ENCODE measurements at places on chromosomes 2 and 18.

GRCh38 chr18:42614619-42615293 lies 500.7 kb downstream of the RIT2 start:
- no peak for DNase-seq

- no peak for DNase-seq
Observed at GRCh38 chr2:176079831-176080539, 3.8 kb downstream of the EVX2 start.

DNA sequence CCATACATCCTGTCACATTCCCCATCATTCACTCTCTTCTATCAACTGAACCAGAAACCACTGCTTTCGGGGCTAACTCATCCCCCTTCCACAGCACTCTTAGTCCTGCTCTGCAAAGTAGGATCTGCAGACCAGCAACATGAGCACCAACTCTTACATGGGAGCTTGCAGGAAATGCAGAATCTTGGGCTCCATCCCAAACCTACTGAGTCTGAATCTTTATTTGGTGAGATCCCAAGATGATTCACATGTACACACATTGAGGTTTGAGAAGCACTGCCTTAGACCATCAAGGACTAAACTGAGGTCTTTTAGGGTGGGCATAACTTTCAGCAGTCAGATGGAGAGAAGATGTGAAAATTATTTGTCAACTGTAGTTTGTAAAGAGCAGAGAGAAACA lies 235.6 kb upstream of the EPHA4 start:
- no peak for DNase-seq

DNA sequence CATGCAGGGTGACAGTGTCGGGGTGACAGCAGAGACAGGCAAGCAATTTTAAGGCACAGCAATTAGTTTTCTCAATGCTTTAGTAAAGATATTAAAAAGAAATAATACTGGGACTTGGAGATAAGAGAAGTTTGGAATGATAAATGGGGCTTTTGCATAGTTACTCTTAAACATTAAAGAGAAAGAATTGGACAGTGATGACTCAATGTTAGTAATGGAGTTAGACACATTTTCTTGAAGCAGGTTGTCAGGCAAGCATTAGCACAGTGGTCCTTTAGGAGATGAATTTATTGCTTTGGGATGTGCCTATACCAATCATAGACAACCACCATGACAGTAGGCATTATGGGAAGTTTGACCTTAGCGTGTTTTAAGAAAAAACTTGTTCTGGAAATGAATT lies 228.3 kb upstream of the RAB12 start:
- no peak for DNase-seq

DNA sequence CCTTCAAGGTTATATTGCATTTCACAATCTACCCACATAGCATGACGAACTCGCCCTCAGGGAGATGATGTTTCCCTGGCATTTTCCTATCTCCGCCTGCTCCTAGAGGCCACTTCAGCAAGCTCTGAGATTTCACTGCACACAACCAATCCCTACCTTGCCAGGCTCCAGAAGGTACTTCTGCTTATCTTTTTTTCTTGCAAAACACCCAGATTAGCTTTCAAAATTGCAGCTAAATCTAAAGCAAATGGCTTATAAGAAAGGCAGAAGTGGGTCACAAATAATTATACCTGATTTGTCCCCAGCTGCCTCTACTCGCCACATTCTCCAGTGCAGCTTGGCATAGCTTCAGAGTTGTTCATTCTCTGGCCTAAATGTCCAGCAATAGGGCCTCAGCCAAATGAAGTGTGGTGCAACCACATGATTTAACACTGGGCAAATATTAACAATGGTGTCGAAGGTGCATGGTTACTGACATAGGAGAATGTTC lies 32.4 kb upstream of the MRPL19 start:
- DNase-seq, result no peak

All from cortex of kidney (tissue), 1 donor.